NCI-H460 (cell line): ENCODE measurements at places on chromosomes 12 and 14.

DNA sequence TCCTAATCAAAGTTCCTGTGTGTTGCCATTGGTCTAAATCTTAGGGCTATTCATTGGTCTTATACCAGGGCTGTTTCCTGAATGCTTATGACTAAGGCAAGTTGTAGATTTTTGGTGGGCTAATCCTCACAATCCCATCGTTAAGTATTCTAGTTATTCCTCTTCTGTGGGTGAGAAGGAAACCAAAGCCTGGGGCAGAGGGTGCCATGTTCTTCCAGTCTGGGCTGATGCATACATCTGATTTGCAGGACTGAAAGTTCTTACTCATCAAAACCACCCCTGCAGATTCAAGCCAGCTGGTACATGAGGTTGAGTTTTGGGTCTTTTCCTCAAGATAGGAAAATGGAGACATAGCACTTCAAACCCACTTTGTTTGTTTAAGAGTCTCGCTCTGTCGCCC, 25.7 kb downstream of the PPP1CC start:
- no peak for DNase-seq

DNA sequence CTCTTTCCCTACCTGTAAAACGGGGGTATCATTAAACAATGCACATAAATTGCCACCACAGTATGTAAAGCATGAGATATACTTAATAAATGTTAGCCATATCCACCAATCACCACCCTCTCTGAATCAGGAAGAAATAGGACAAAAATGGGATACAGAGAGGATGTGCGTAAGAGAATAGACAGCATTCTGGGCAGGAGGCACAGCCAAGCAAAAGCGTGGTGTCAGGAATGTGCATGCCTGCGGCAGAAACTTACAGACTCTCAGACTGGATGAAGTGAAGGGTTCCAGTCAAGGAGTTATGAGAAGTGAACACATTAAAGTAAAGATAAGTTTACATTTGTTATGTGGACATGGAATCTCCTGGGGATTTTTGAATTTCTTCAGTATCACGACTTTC, 121.7 kb upstream of the MDM1 start:
- DNase-seq = no peak

DNA sequence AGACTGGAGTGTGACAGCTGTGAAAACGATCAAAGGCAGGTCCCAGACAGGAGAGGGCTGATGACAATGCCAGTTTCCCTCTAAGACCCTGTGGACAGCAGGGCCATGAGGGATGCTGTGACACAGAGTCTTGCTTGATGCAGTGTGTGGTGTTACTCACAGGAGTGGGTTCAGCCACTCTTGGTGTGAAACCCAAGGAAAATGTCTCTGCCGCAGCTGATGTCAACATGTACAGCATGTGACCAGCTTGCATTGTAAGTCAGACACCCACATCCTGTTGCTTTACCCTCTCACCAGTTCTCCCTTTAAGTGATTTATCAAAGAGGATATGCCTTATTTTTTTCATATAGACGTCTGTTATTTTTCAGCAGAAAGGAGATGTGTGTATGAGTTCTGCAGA, 268.6 kb downstream of the BTG1 start:
- no peak for DNase-seq

DNA sequence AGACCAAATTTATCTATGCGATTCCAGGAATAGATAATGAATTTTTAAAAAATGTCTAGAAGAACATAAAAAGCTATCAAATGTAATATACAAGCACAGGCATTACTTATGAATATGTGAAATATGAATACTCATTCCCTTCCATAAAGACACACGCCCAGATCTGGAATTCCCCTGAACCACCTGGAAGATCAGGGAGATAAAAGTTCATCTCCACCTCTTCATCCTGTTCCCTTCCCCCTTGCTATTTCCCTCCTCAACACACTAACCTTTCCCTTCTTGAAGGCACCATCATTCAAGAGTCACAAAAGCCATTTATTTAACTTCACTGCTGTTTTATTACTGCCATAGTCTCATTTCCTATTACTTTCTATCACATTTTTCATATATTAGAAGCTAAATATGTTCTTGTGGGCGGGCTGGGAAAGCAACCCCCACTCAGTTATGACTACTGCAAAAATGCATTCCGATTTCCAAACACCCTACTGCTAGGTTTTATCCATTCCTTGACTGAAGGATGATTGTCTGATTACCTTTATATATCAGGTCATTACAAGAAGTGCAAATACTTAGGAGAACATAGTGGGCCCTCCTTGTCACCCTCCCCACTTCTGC, 16.1 kb downstream of the FGD6 start:
- DNase-seq = no peak

DNA sequence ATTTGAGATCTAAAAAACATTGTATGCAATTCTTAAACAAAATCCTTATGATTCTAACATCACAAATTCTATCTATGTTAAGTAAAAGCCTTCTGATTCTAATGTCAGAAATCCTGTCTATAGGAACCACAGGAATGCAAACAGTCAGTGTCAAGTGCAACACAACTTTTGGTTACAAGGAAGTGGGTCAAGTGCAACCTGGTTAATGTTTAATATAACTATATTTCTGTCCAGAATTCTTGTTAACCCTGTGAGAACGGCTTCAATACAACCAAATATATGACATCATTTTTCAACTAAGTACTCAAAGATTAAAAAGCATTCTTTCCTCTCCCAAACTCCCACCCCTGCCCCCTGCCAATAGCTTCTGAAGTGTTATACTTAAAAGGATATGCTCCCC, 107.9 kb upstream of the PLEKHA5 start:
- no peak for DNase-seq

DNA sequence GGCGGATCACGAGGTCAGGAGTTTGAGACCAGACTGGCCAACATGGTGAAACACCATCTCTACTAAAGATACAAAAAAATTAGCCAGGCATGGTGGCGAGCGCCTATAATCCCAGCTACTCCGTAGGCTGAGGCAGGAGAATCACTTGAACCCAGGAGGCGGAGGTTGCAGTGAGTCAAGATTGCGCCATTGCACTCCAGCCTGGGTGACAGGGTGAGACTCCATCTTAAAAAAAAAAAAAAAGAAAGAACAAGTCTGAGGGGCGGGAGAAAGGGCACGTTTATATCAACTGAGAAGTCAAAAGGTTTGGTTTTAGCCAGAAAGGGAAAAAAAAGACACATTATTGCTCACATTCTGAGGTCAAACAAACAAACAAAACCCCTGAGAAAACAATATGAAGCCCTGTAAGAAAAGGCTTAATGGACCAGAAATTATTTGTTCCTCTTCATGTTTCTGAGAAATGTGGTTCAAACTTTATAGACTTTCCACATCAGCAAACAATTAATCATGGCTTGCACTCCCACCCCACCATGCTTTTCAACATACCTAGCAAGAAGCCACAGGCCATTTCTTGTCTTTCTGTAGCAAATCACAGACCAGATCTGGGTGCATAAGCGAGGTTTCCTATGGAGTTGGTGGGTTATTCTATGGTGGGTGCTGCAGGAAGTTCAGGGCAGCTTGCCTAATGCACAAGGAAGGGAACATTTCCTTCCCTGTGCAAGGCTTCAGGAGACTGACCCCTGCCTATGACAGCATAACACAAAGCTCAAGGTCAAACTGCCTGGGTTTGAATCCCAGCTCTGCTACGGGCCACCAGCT, 80.1 kb downstream of the SSPN start:
- DNase-seq = no peak

DNA sequence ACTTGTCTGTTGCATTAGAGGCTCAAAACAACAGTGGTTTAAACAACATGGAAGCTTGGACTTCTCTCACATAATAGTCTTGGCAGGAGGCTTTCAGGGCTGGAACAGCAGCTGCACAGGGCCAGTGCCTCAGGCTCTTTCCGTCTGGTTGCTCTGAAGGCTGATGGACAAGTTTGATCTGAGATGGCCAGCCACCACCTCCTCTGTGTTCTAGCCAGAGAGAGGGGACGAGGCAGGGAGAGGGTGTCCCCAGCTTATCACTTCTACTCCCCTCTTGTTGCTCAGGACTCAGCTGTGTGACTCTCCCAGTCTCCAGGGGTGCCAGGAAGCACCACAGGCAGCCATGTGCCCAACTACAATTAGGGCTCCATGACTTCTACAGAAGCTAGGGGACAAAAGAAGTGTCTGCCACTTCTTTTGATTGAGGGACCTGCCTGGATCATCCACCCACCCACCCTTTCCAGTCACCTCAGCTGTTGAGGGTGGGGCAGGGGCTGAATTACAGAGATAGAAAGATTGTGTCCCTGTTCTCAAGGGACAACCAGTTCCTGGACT, 46.6 kb downstream of the SMIM41 start:
- no peak for DNase-seq

GRCh38 chr14:68692216-68692615, 100.7 kb downstream of the ZFP36L1 start:
- no peak for DNase-seq

- DNase-seq = no peak
These were observed 40.0 kb downstream of the TSPAN9 start for GRCh38 chr12:3117144-3117581.

GRCh38 chr12:131928080-131928710, 881 bp upstream of the PUS1 start:
- DNase-seq = no peak

- no peak for DNase-seq
These were observed 453.5 kb downstream of the FOXG1 start for GRCh38 chr14:29220072-29220471.

- DNase-seq = no peak
These were observed 86.1 kb upstream of the LMO3 start for GRCh38 chr12:16692099-16692498.

DNA sequence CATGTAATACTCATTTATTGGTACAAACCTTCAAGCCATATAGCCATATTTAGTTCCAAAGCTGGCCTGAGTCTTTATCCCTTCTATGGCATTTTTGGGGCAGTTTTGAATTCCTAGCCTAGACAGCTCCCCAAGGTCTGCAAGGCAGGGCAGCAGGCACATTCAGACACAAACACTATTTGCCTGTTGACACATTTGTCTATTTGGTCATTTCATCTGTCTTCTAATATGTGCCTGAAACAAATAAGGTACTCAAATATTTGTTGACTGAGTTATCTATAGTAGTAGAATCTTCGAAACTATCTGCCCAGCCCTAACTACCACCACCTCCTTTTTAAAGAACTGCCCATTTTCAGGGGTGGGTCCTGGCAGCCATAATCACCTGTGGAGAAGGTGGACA, 9.3 kb downstream of the PPM1H start:
- DNase-seq = no peak

GRCh38 chr12:54030889-54031471, 1.9 kb upstream of the HOXC5 start:
- DNase-seq = no peak

DNA sequence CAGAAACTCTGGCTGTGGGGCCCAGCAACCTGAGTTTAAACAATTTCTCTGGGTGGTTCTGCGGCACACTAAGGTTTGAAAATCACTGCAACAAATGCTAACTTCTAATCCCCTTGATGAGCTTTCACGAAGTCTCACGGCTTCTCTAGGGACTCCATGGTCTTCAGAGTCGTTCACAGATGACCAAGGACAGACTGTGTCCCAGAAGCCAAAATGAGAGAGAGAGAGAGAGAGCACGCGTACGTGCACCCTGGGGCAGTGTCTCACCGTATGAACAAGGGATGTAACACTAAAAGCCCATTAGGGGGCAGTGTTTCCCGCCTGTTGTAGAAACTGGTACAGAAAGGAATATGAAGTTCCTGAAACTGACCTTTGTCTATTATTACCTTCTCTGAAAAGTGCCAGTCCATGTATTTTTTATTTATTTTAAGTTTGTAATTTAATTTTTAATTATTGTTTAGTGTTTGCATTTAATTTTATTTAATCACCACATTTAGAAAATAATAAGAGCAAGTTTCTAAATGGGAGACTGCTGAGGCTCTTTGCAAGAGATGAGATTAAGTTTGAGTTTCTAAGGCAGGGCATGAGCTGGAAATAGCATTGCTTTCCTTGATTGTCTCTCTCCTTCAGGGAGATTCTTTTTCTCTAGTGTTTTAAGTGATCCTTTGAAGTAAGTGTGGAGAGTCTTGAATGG, 3.4 kb downstream of the APOLD1 start:
- peak; percentile 75 for DNase-seq

GRCh38 chr12:39406262-39406661, 36.7 kb downstream of the KIF21A start:
- DNase-seq = no peak

- DNase-seq = no peak
These were observed 44.8 kb upstream of the BCL2L14 start for GRCh38 chr12:12025799-12026386.

GRCh38 chr12:128864516-128865186, 11.4 kb downstream of the GLT1D1 start:
- no peak for DNase-seq

DNA sequence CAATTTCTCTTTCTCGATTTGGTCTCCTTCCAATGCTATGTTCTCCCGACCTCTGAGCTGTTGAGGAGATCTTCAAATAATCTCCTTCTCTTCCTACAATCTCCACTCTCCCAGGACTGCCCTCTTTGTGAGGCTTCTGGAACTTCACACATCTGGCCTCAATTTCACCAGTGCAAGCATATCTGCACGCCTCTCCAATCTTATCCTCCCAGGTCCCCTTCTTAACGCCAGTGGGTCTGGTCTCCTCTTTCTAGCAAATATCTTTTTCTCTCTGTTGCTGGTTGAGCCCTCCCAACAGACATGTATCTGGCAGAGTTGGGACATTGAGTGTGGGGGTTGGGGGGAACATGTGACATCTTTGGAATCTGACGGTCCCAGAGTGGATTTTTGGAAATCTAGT, 17.9 kb downstream of the RTL1 start:
- DNase-seq = no peak

- DNase-seq = no peak
These were observed 19.0 kb upstream of the LTBP2 start for GRCh38 chr14:74630881-74631690.

GRCh38 chr12:132474237-132474741, 15.7 kb upstream of the FBRSL1 start:
- DNase-seq = no peak
